ENCODE measurements at places on chromosomes 5 and 9.

DNA sequence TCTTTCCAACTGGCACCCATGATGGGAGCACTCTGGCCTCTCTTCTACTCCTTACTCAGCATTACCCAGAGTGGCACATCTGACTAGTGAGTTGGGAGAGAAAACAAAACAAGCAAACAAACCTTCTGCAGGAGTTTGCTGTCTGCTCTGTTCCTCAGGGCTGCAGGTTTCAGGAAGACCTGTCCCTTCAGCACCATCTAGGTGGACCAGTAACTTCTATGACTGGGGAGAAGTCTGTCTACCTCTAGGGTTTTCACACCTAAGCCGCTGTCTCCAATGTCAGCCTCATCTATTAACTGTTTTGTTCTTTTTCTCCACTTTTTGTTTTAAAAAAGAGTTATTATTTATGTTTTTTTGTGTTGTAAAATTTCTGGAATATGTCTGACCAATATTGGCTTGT, 58.7 kb downstream of the RAB3C start:
- DNase-seq: no peak

- DNase-seq: no peak
These were observed 147.8 kb downstream of the TMEM38B start for GRCh38 chr9:105842023-105842644.

GRCh38 chr9:103707181-103707580, 386.9 kb upstream of the SMC2 start:
- DNase-seq: no peak

- DNase-seq: no peak
These were observed 19.3 kb upstream of the TOR2A start for GRCh38 chr9:127754099-127755060.

DNA sequence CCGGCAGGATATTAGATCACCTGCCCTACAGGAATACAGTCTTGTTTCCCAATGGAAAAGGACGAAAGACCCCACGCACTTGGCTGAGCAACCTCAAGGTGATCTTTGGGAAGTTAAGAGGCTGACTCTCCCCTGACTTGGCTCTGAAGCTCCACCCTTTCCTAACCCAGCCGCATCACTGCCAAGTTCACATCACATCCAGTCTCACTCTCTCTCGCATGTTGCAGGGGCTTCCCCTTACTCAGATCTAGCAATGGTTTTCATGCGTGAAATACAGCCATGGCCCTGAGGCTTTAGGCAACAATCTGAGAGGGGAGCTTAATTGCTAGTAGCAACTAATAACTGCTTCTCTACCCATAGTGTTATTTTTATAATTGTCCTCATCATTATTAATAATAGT, 211.6 kb downstream of the DOCK8 start:
- no peak for DNase-seq

- DNase-seq: no peak
These were observed 94.4 kb downstream of the ARHGAP26 start for GRCh38 chr5:142864290-142865260.

- DNase-seq: no peak
These were observed 183.2 kb downstream of the FRMD3 start for GRCh38 chr9:83355024-83355444.

DNA sequence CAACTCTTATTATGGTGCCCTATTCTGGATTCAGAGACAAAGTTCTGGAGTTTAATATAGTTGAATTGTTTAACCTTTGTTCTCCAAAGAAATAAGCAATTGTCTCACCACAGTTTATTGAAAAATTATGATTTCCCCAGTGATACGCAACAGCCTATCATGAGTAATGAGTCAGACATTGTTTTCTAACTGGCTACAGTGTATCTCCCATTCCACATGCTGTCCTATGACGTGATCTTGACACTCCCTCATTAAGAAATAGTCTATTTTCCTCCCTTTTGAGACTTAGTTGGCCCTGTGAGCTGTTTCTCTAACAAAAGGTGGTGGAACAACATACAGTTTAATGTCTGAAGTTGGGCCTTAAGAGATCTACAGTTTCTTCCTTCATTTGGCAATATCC, 1290.6 kb upstream of the CDH6 start:
- DNase-seq: no peak

DNA sequence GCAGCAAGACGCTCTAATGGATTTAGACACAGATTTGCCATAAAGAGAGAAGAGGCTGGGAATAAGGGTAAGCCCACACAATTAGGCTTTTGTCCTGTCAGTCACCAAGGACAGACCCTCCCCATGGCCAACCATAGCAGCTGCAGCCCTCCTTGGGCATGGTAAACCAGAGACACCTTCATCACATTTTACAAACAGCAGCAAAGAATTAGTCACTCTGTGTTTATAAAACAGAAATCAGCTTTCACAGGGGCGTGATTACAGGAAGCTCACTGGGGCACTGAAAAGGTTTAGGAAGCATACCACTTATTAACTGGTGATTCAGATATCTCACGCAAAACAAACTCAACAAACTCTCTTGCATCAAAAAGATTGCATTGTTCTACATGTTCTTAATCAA, 37.3 kb upstream of the ZNF622 start:
- no peak for DNase-seq

GRCh38 chr9:7405924-7406604, 393.5 kb downstream of the DMAC1 start:
- no peak for DNase-seq

DNA sequence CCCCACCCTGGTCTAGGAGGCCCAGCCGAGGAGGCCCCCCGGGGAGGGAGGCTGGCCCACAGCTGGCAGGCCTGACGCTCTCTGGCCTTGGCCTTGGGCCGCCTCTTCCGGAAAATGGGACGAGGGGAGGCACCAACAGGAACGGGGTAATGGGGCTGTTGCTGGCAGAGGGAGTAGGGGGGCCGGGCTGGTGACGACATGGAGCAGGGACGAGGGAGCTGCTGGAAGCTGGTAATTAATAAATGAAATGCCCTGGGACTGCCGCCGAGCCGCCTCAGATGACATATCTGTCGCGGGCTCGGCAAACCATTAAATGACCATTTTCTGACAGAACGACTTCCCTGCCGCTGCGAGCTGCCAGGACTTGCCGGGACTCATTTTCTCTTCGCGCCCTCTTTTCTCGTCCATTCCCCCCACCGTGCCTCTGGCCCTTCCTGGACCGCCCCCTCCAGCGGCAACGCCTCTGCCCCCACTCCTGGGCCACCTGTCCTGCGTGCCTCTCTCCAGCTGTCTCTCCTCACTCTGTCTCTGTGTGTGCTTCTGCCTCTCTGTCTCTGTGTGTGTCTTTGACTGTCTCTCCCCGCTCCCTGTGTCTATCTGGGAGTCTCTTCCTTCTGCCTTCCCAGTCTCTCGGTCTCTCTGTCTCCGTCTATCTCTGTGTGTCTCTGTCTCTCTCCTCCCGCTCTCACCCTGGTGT, 215.7 kb downstream of the PAX5 start:
- no peak for DNase-seq

DNA sequence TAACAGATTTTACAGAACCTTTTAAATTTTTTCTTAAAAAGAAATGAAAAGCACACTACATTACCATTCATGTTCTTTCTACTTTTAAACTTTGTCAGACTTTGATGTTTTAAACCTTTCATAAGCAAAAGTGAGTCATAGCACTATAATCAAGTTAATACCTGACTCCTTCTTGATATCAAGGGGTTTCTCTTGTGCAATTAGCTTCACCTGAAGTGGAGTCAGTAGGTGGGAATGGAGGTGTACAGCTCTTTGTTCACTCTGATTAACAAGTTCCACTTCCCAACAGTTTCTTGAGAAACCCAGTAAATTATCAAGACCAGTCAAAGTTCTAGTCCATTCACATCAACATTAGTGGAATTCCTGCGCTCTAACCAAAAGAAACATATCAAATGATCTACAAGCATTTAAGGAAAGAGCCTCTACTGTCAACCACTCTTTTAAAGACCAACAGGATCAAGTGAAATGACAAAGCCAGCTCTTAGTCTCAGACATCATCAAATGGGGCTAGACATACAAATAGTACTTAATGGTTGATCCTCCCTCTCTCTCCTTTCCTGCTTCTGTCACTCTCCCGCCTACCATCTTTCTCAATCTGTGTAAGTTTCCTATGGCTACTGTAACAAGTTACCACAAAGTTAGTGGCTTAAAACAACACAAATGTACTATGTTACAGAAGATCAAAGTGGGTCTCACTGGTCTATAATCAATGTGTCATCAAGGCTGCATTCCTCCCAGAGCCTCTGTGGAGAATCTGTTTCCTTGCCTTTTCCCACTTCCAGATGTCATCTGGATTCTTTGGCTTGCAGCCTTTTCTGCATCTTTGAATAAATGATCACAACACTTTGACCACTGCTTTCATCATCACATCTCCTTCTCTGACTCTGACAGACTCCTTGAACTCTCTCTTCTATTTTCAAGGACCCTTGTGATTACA, 68.0 kb downstream of the HINT1 start:
- DNase-seq: no peak

DNA sequence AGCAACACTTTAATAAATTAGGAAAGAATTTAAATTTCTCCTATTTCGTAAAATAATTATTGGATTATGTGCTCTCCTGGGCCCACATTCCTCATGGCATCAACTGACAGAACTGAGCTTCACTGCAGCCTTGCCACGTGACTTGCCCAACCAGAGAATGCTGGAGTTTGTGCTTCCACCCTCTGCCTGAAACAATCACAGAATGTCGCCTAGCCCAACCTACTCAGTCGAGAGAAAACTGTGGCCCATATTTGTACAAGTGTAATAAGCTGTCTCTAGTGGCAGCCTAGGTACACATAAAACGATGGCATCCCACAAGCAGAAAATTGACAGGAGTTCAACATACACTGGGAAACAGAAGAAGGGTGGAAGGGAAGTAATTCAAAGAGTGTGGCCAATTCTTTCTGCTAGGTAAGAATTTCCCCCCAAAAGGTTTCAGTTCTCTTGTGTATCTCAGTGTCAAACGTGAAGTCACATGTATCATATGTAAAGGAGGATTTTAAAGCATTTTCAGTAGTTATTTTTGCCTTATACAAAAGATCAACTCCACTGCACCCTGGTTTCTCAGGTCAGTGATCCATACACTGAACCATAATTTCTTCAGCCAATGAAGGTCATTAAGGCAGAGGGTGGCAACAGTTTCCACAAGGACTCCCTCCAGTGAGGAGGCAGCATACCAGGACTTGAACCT, 41.7 kb downstream of the ZNF608 start:
- DNase-seq: no peak
